Hair follicle dermal papilla cell (primary cell): ENCODE measurements at places on chromosomes 5 and 9. TPM values are rescaled to one million over a fixed set of nuclear protein-coding genes. Genes with fewer than 3 reads are reported as not detected.

The IFNK gene
- not detected in 2 replicates for total RNA-seq

The KCNT1 gene
- total RNA-seq = not detected in 2 replicates

The FBP2 gene
- not detected in 2 replicates for total RNA-seq

The PROB1 gene
- 1.9 and 2.4 TPM in 2 replicates for total RNA-seq

The OR1Q1 gene
- 0.36 and 0.65 TPM in 2 replicates for total RNA-seq

The PCDHB2 gene
- total RNA-seq = 6.8 and 7.0 TPM in 2 replicates

The ZDHHC11 gene
- total RNA-seq = 0.73 and 0.97 TPM in 2 replicates
